ENCODE measurements at places on chromosomes 16 and 17.

- no peak for DNase-seq
Measured at GRCh38 chr16:26993963-26994362, 72.8 kb upstream of the C16orf82 start.

- peak; percentile 37 for DNase-seq
Measured at GRCh38 chr16:84088695-84089395, 27.9 kb downstream of the MBTPS1 start.

DNA sequence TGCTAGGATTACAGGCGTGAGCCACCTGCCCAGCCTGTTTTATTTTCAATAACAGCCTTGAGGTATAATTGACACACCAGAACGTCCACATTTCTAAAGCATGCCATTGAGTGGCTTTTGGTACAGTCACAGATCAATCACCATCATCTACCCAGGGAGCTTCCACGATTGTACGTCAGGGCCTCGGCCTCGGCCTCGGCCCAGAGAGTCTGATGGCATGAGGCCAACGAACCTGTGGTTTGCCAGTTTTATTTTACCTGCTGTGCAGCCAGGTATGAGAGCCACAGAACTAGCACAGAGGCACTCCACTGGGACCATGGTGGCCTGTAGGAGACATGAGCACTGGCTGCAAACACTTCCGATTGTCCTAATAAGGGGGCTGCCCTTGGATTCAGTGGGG, 8.3 kb downstream of the UBALD1 start:
- DNase-seq: no peak

GRCh38 chr17:40063901-40064531, 1.3 kb downstream of the THRA start:
- no peak for DNase-seq

GRCh38 chr16:71460236-71460635, 1.8 kb downstream of the ZNF23 start:
- DNase-seq: no peak

GRCh38 chr17:5486206-5487124, at the start of gene MIS12:
TSS of gene MIS12 (plus strand) at chr17:5486566. CDS start at chr17:5488863, 2,297 bp downstream.
- peak; percentile 94 for DNase-seq

- DNase-seq: no peak
Measured at GRCh38 chr17:42279776-42280630, 3.8 kb upstream of the STAT5B start.

Measured in stimulated activated CD4-positive, alpha-beta T cell treated with anti-CD3 and anti-CD28 coated beads, Interleukin-4, amount 100 ng/mL, for 48 hours (primary cell).